ENCODE measurements at places on chromosomes 6 and 20. TPM values are rescaled to one million over a fixed set of nuclear protein-coding genes. Genes with fewer than 3 reads are reported as not detected.

The ECI2 gene
- total RNA-seq = 57.4 TPM

DNA sequence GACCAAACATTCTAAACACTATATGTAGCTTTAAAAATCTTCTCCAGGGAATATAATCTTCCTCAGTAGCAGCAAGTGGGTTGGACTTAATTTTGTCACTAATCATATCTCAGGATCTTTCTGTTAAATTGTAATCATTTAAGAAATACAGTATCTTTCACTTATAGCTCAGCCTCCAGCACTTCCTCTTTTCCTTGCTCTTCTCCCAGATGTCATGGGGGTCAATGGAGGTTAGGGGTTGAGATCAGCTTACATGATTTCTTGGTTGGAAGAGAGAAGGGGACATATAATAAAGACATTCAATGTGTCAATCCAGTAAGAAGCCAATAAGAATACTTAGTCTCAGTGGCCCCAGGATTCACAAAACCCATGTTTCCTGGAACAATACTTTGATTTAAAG lies 15.7 kb upstream of the REPS1 start:
- DNase-seq = no peak

The FKBP1C gene
- 0.47 TPM for total RNA-seq

The FAM217A gene
- total RNA-seq = not detected

DNA sequence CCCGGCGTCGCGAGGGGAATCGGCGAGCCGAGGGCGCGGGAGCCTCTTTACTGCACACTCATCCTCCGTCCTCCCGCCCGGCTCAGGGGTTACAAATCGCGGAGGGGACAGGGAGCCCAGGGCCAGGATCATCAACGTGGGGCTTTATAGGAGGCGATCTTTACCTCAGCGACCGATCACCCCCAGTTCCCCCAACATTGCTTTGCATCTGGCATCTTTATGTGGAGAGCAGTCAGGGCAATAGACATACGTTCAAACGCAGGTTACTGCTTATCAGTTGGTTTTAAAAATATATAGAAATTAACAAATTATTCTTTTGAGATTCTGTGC lies 634 bp downstream of the HSF2 start:
- DNase-seq = no peak

DNA sequence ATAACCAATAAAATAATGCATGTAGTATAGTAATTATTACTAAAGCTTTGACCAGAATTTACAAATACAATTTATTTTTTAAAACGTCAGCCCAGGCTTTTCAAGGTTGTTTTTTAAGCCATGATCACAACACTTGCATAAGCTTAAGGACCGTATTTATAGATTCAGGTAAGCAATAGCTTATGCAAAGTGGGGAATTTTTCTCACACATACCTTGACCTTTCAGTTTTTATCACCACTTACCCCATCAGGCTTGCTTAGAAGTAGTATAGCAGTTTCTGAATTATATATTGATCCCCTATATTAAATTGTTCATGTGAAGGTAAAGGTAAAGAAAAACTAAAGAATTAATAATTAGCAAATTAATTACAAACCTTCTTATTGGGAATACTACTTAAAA lies 232.3 kb upstream of the FKBP1C start:
- no peak for DNase-seq

DNA sequence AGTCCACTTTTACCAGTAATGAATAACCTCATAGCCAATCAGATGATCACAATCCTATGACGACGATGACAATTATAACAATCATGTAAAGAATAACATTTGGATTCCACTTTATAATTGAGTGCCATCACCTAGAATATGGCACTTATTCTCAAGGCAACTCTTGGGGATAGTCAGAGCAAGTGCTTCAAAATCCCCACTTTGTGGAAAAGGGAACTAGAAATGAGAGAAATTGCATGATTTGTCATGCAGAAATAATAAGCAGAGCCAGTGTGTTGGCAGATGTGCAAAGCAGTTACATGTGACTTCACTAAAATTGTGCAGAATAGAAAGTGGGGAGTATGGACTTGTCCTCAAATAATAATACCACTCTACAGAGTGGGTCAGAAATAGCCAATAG lies 41.3 kb downstream of the FRK start:
- DNase-seq = no peak

DNA sequence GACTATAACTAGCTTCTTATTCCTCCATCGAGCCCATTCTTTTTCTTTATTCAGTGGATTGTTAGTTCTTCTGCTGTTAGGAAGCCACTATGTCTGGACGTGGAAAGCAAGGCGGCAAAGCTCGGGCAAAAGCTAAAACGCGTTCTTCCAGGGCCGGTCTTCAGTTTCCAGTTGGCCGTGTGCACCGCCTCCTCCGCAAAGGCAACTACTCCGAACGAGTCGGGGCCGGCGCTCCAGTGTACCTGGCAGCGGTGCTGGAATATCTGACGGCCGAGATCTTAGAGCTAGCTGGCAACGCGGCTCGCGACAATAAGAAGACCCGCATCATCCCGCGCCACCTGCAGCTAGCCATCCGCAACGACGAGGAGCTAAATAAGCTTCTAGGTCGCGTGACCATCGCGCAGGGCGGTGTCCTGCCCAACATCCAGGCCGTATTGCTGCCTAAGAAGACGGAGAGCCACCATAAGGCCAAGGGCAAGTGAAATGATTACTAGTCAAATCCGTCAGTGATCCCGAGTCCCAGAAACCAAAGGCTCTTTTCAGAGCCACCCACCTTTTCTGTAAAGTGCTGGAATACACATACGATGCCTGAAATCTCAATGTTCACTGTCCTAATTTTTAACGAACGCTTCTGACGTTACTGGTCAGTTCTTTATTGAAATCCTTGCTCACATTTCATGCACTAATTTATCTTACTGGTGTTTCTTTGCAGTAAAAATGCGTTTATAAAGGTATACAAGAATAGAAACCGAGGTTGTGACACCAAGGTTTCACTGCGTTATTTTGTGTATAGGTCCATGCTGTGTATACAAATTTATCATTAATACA lies 129.9 kb downstream of the HFE start:
- DNase-seq = peak; percentile 83

DNA sequence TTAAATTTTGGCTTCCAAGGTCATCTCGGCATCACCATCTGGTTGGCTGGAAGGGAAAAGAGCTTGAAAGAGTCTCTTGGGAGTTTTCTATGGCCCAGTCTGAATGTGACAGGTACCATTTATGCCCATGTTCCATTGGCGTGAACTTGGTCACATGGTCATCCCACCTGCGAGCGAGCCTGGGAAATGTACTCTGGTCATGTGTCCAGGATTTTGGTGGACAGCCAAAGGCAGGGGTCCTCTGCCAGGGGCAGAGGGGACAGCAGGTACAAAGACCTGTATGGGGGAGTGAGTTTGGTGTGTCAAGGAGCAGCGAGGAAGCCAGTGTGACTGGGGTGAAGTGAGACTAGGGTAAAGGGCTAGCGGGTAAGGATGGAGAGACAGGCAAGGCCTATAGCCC lies 112.6 kb downstream of the CDC5L start:
- no peak for DNase-seq

The GLP1R gene
- total RNA-seq = not detected

GRCh38 chr6:150813319-150813992 lies 52.0 kb upstream of the MTHFD1L start:
- DNase-seq = no peak

The SIRPD gene
- total RNA-seq = not detected

The FITM2 gene
- 14.3 TPM for total RNA-seq

- DNase-seq = peak; percentile 66
Observed at GRCh38 chr6:73585566-73586415, 65.0 kb upstream of the EEF1A1 start.

The LY6G6F gene
- not detected for total RNA-seq

GRCh38 chr6:168530653-168531071 lies 89.7 kb downstream of the SMOC2 start:
- DNase-seq = no peak

The STX11 gene
- total RNA-seq = 9.0 TPM

The CENPW gene
- total RNA-seq = 14.2 TPM

DNA sequence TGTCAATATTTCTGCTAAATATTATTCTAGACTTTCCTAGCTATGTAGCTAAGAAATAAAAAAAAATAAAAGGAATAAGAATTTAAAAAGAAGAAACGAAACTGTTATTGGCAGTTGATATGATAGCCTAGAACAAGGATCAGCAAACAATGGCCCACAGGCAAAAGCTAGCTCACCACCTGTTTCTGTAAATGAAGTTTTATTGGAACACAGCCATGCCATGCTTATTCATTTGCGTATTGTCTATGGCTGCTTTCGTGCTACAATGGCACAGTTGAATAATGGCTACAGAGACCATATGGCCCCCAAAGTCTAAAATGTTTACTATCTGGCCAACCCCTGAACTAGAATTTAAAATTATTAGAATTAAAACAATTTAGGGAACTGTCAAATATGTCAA lies 952.6 kb upstream of the MAP3K7 start:
- DNase-seq = no peak

- DNase-seq = peak; percentile 17
Observed at GRCh38 chr6:44128020-44128917, 915 bp downstream of the TMEM63B start.

DNA sequence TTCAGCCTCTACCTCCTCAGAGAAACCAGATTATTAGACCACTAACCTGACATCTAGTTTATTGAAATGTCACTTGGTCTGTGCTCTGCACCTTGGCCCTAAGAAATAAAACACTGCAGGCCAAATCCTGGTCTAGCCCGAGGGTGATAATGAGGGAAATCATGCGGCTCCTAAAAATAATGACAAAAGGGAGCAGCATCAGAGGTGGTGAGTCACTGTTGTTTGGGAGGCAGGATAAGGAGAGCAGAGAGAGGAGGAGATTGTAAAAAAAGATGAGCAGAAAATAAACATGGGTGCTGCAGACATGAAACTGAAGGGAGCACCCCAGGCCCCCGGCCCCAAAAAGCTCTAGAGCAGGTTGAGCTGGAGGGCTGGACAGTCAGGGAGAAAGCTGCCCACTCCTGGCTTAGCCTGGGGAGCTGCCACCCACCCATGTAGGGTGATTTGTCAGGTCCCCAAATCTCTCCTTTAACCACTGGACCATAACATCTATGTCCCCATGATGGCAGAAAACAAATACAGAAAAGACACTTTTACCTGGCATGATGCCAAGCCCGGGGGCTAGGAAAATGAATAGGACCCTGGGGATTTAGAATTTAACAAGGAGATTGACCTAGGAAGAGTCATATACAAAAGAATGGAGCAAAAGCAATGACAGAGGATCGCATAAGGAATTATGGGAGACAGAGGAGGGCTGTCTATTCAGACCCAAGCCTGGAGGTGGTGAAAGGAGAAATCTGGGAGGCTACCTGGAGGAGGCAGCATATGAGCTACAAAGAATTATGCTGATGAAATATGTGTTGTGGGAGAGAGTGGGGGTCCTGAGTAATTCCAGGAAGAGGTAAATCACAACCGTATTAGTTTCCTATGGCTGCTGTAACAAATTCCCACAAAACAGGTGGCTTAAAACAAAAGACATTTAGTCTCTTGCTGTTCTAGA lies 103.7 kb downstream of the SNAP25 start:
- DNase-seq = no peak

The CAGE1 gene
- not detected for total RNA-seq

The VNN1 gene
- not detected for total RNA-seq

DNA sequence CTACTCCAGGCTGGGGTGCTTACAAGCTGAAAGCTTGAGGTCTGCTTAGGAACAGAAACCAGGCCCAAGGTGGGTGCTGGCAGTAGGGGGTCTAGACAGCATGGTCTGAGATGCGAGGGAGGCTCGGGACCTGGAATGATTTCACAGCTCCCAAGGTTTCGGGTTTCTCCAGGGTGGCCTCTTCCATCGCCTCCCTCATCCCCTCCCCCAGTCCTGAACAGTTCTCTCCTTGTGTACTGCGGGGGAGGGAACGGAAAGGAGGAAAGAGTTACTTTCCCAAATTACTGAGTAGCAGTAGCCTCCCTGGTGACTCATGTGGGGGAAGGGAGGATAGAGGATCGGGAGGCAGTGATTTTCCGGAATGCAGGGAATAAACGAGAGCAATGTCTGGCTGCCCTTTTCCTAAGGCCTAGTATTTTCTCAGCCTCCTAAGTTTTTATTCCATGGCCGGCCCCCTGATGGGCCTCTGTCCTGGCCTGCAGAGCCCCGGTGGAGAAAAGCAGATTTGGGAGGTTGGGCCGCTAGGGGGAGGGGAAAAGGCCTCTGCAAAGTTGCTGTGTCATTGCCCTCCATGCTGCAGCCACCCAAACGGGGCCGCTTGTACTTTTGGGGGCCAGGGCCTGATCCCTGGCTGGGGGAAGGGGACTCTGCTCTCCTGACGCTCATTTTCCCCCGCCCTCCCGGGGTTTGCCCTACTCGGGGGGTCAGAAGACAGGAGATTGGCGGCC lies 1.5 kb downstream of the BRD2 start:
- DNase-seq = peak; percentile 89

DNA sequence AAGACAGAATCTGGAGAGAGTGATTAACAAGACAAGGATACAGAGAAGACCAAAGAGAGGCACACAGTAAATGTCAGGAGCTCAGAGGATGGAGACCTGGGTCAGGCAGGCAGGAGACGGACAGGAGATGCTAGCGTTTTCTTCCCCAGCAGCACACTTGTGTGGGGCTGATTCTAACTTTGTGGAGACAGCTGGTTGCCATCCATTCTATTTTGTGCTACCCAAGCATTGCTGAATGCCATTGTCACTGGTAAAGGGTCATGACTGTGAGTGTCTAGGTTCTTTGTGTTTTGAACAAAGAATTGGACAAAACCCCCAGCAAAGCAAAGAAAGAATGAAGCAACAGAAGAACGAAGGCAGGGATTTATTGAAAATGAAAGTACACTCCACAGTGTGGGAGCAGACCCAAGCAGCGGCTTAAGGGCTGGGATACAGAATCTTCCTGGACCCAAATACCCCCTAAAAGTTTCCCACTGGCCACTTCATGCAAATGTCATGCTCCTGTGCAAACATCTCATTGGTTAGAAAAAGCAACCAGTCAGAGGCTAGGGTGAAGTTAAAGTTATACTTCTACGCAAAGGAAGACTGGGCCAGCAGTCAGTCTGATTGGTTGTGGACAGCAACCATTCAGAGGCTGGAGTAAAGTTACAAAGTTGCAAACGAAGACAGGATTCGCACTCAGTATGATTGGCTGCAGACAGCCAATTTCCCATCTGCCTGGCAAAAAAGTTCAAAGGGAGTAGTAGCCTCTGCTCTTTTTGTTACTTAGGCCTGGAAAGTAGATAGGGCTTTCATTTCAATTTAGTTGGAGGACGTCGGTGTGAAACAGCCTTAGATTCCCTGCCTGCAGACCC lies 17.5 kb downstream of the PTK7 start:
- DNase-seq = no peak

DNA sequence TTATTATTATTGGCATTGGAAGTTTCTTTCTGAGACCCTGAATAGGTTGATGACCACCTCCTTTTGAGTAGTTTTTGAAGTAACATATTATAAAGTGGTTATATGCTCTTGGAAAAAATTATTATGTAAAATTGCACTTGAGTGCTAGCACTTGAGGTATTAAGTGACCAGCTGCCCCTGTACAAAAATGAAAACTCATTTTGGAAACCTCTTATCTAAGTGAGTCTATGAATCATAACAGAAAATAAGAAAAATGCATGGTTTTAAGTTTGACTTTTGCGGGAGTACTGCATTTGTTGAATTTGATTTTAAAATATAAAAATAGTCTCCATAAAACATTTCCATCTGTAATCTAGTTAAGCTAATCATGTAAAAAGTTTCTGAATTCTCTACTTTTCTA lies 248.3 kb downstream of the TMEM242 start:
- no peak for DNase-seq

The SNX3 gene
- 117 TPM for total RNA-seq

GRCh38 chr6:126672649-126673048 lies 332.7 kb downstream of the CENPW start:
- DNase-seq = no peak

- DNase-seq = no peak
Observed at GRCh38 chr20:58538752-58539151, 23.6 kb upstream of the APCDD1L start.

- DNase-seq = peak; percentile 25
Observed at GRCh38 chr20:17873410-17874270, 95.0 kb downstream of the SNX5 start.

All from NCI-H460 (cell line).